Right ventricle myocardium inferior (tissue), 1 donor: ENCODE measurements at places on chromosomes 12 and 14. TPM values are rescaled to one million over a fixed set of nuclear protein-coding genes. Genes with fewer than 3 reads are reported as not detected.

GRCh38 chr12:130474599-130475269 is 137.0 kb downstream of the PIWIL1 start:
- DNase-seq = peak; percentile 52

- DNase-seq = no peak
Measured at GRCh38 chr12:19382111-19382526, 57.2 kb upstream of the AEBP2 start.

DNA sequence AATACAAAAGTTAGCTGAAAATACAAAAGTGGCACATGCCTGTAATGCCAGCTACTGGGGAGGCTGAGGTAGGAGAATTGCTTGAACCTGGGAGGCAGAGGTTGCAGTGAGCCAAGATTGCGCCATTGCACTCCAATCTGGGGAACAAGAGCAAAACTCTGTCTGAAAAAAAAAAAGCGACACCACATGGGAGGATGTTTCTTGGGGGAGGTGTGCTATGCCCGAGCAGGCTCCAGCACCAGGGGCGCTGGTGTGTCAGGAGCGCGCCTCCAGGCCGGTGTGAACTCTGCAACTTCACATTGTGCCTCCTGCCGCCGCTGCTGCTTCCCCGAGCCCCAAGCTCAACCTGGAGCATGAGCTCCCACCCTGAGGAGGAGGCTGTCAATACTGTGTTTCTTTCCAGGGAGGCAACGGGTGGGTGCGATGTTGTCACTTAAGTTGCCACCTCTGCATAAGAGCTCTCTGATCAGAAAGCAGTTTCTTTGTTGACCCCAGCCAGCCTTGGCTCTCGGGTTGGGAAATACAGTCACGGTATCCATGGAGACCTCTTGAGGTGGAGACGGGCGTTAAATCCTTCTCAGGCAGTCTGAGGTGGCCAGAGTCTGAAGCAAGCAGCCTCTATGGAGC is 18.9 kb downstream of the DEGS2 start:
- DNase-seq = no peak

DNA sequence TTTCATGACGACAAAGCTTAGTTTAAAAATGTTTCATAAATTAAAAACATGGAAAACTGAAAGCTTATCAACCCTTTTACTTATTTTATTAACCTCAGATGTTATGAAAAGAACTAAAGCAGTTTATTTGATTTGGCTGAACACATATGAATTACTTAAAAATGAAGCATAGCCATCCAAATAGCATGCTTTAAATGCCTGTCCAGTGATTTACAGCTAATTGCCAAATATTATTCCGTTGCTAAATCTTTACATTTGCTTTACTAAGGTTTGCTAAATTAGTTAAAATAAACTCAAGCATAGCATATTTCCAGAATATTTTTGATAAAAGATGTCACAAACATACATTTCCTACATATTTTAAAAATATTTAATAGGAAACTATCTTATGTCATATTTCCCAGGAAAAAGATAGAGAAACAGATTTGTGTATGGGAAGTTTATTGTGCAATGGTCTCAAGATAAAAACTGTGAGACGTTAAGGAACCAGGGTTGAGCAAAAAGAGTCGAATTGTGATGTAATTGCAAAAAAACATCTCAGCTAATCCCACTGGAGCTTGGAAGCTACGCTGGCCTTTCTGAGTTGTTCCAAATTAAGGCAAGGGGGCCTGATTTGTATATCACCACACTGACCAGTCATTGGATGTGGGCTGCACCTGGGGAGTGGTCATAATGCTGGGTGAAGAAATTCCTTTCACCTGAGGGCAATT is 25.8 kb downstream of the GPR135 start:
- DNase-seq = no peak

- DNase-seq = no peak
Measured at GRCh38 chr14:34780646-34781045, 66.3 kb upstream of the CFL2 start.

- DNase-seq = no peak
Measured at GRCh38 chr12:101050631-101051030, 159.4 kb downstream of the SLC5A8 start.

GRCh38 chr14:60670989-60671388 is 21.7 kb upstream of the SIX1 start:
- DNase-seq = no peak

DNA sequence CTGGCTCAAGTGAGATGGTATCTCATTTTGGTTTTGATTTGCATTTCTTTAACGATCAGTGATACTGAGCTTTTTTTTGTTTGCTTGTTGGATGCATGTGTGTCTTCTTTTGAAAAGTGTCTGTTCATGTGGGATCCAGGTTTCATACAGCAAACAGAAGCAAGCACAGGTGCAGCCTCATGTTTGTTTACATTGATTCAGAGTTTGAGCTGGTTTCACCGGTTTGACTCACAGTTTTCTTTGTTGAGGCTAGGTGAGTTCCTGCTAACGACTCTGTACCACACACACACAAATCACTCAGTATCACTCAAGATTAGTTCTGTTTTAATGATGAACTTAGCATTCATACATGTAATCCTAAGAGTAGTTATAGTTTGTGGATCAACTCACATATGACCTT is 3.7 kb downstream of the OR10G2 start:
- no peak for DNase-seq

GRCh38 chr12:100555722-100556121 is 17.8 kb upstream of the GAS2L3 start:
- no peak for DNase-seq

GRCh38 chr14:87158283-87158682 is 834.7 kb downstream of the GALC start:
- DNase-seq = no peak

Gene HOXC4
- not detected for total RNA-seq

Gene GDF3
- not detected for total RNA-seq

Gene INSM2
- total RNA-seq = not detected

Gene KCNJ8
- 57.0 TPM for total RNA-seq
